Uterine smooth muscle cell (primary cell): ENCODE measurements at places on chromosomes 6 and 20. TPM values are rescaled to one million over a fixed set of nuclear protein-coding genes. Genes with fewer than 3 reads are reported as not detected.

The FRS3 gene
- total RNA-seq, result 1.5 TPM in 2 replicates

The MCM3 gene
- total RNA-seq, result 49.1 and 164 TPM in 2 replicates

The BACH2 gene
- total RNA-seq, result 0.12 and 0.55 TPM in 2 replicates

The CLDN20 gene
- not detected in 2 replicates for total RNA-seq

The PROKR2 gene
- total RNA-seq, result not detected in 2 replicates

The ACSS1 gene
- total RNA-seq, result 5.5 and 6.6 TPM in 2 replicates

The TMEM200A gene
- total RNA-seq, result 99.1 and 116 TPM in 2 replicates

The TOX2 gene
- total RNA-seq, result 1.6 and 1.9 TPM in 2 replicates

The KDM1B gene
- 29.7 and 30.4 TPM in 2 replicates for total RNA-seq

The MYMX gene
- not detected in 2 replicates for total RNA-seq

The HLA-DOA gene
- not detected in 2 replicates for total RNA-seq

The SFTA2 gene
- not detected in 2 replicates for total RNA-seq

The GRM1 gene
- not detected in 2 replicates for total RNA-seq

The NNAT gene
- 1.2 and 1.8 TPM in 2 replicates for total RNA-seq

The SRMS gene
- not detected in 2 replicates for total RNA-seq

The DDX27 gene
- 42.4 and 48.5 TPM in 2 replicates for total RNA-seq

The RPP21 gene
- 28.9 and 30.0 TPM in 2 replicates for total RNA-seq

The FKBP1C gene
- 0.12 and 0.22 TPM in 2 replicates for total RNA-seq

The FAM209B gene
- total RNA-seq, result not detected in 2 replicates

The DNMT3B gene
- 5.1 and 7.4 TPM in 2 replicates for total RNA-seq

The CDYL gene
- 24.9 and 28.2 TPM in 2 replicates for total RNA-seq

The TNNC2 gene
- total RNA-seq, result 0.12 and 0.44 TPM in 2 replicates

The PLEKHG1 gene
- 1.3 and 2.0 TPM in 2 replicates for total RNA-seq

The ASIP gene
- total RNA-seq, result not detected in 2 replicates

The MAP3K5 gene
- total RNA-seq, result 24.2 and 33.6 TPM in 2 replicates

The TFAP2A gene
- total RNA-seq, result not detected in 2 replicates

The TRIM40 gene
- not detected in 2 replicates for total RNA-seq

The DLK2 gene
- total RNA-seq, result 0.66 and 1.1 TPM in 2 replicates

The WFDC10B gene
- total RNA-seq, result not detected in 2 replicates

The ACOT8 gene
- 33.4 and 41.5 TPM in 2 replicates for total RNA-seq

The DNAAF9 gene
- 11.4 and 17.7 TPM in 2 replicates for total RNA-seq

The TAGAP gene
- 0.12 TPM in 1 of 2 replicates, not detected in the other for total RNA-seq

The MAP7 gene
- total RNA-seq, result 0.44 and 1.4 TPM in 2 replicates

The NR2E1 gene
- total RNA-seq, result not detected in 2 replicates

The EFCAB8 gene
- under 0.01 TPM in 1 of 2 replicates, not detected in the other for total RNA-seq

The STMN3 gene
- total RNA-seq, result 18.9 and 43.9 TPM in 2 replicates

The SLC35D3 gene
- total RNA-seq, result under 0.01 TPM in 1 of 2 replicates, not detected in the other

The PAX1 gene
- not detected in 2 replicates for total RNA-seq

The HMGN4 gene
- 72.0 and 94.4 TPM in 2 replicates for total RNA-seq

The PHIP gene
- 28.2 and 32.2 TPM in 2 replicates for total RNA-seq

The SDCBP2 gene
- 1.2 and 1.5 TPM in 2 replicates for total RNA-seq

The EEF1A2 gene
- 0.33 and 1.9 TPM in 2 replicates for total RNA-seq

The C20orf202 gene
- 0.12 TPM in 1 of 2 replicates, not detected in the other for total RNA-seq

The SYNDIG1 gene
- 0.33 and 0.37 TPM in 2 replicates for total RNA-seq

The SLC16A10 gene
- 0.12 and 0.33 TPM in 2 replicates for total RNA-seq

The THBS2 gene
- 425 and 803 TPM in 2 replicates for total RNA-seq

The CLIC1 gene
- 791 and 1,362 TPM in 2 replicates for total RNA-seq

The ECT2L gene
- 0.12 TPM in 1 of 2 replicates, not detected in the other for total RNA-seq

The SLPI gene
- not detected in 2 replicates for total RNA-seq

The CALHM4 gene
- total RNA-seq, result not detected in 2 replicates

The SAMD5 gene
- 0.44 and 1.00 TPM in 2 replicates for total RNA-seq

The CRISP2 gene
- total RNA-seq, result not detected in 2 replicates

The HLA-DOB gene
- 0.11 and 0.12 TPM in 2 replicates for total RNA-seq

The ZBP1 gene
- total RNA-seq, result not detected in 2 replicates

The PXMP4 gene
- total RNA-seq, result 5.1 and 6.5 TPM in 2 replicates

The AURKA gene
- 27.5 and 109 TPM in 2 replicates for total RNA-seq

The NRN1 gene
- total RNA-seq, result 0.11 and 0.12 TPM in 2 replicates

The PLA2G7 gene
- not detected in 2 replicates for total RNA-seq

The KIAA1755 gene
- total RNA-seq, result 0.66 and 2.7 TPM in 2 replicates
